NB4 (cell line): ENCODE measurements at places on chromosomes 3 and 15.

DNA sequence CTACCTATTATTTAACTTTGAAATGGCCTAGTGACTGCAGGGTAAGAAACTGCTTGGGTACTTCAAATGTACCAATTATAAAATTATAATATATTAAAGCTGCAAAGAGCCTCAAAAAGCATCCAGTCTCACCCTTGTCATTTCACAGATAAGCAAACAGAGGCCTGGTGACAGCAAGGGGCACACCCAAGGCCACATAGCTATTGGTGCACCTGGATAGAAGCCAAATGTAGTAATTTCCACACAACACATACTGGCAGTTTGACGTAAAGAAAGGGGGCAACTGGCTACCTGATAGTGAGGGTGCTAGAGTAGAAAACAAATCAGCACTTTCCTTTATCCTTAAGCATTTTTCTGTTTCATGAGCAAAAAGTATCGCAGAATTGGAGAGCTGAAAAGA, 51.1 kb downstream of the IFT57 start:
- DNase-seq = no peak

DNA sequence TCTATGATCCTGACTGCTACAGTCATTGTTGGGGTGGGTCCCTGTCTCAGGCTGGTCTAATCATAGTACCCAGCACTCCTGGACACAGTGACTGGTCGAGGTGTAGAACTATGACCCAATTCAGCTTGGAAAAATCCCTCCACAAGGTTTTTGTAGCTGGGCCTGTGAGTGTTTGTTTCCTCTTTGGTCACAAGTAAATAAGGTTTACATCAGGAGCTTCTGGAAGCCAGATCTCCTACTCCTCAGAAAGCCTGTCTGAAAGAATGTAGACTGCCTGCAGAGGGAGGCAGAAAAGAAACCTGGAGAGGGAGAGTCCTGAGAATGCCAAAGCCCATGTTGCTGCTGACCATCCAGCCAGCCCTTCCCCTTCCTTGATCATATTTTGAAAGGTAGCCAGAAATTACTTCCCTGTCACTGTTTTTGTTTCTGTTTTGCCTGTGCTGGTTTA, 123.2 kb downstream of the RAP2B start:
- peak; percentile 16 for DNase-seq

DNA sequence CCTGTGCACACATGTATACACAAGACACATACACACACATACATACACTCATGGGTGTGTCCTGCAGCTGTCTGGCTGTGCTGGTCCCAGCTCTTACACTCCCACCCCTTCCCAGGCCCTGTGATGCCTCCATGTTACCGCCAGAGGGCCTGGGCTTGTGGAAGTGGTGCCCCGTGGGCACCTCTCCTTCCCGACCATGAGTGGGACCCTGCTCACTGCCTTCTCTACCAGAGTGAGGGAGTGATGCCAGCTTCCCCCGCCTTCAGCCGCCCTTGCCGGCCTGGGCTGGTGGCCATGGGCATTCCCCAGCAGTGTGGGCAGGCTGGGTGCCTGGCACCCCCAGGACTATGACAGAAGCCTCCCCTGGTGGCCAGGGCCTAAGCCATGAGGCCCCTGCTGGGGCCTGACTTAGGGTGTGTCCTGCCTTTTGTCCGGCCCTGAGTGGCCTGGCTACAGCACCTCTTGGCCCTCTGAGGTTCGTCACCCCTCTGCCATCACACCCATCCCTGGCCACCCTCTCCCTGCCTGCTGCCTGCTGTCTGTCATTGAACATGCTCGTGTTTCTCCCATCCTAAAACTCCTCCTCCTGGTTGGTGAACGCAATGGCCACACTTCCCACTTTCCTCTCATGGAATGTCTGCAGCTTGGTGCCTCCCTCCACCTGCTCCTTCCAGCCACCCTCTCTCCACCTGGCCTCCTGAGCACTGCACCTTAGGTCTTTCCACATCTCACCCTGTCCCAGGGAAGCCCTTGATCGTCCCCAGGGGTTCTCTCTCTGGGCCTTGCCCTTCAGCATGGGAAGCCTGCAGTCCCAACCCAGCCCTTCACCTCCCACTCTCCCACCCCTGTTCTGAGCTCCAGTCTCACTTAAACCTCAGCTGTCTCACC, 14.6 kb downstream of the HDAC11 start:
- DNase-seq = peak; percentile 49

DNA sequence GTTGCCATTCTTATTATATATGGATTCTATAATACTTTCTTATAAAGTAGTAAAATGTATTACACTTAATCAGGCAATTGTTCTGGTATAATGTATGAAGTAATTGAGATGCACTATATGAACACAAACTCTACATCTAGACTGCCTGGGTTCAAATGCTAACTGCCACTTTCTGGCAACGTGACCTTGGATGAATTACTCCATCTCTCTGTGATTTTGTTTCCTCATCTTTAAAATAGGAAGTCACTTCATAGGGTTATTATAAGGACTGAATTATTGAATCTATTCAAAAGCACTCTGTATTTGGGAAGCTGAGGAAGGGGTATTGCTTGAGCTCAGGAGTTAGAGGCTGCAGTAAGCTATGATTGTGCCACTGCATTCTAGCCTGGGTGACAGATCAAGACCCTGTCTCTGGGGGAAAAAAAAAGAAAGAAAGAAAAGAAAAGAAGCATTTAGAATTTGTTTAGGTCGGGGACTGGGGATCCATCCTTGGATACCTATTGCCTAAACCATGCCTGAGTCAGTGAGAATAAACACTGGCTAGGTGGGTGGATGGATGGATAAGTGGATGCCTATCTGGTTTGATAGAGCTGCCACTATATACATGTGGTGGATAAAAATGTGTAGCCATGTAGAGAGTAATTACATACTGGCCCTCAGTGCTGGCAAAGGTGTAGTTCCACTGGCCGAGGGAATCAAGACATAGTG, 2.5 kb downstream of the TM4SF1 start:
- DNase-seq = no peak

GRCh38 chr15:76177491-76178040, 117.8 kb downstream of the TMEM266 start:
- no peak for DNase-seq

DNA sequence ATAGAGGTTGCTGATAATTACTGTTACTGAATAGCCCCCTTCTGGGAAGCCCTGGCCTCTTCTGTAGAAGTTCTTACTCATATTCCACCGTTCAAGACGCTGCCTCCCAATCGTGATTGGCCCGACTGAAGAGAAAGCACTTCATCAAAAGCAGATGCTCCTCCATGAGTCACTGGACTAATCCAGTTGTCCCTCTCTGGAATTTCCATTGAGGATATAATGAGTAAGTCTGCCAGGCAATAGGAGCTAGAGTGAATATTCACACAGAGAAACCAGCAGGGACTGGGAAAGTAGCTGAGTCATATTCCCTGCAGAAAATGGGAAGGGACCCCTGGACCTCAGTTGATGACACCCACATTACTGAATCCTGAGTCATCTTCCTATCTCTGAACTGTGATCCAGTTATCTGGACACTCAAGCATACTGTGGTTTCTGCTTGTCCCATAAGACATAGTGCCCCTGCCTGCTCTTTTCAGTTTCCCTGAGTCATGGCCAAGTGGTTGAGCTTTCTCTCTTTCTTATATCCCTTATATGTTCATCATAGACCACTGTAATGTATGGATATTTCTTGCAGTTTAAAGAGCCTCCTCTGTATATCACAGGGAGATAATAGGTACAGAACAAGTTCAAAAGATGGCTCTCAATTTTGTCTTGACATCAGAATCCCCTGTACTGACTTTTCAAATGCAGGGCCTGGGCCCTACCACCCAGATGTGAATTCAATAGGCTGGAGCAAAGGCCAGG, 151.2 kb upstream of the CDIN1 start:
- DNase-seq = peak; percentile 47
